Left cardiac atrium (tissue), 4 donors: ENCODE measurements at places on chromosomes 1 and 21. TPM values are rescaled to one million over a fixed set of nuclear protein-coding genes. Genes with fewer than 3 reads are reported as not detected.
A peak's percentile ranks its signal among the peaks of the same experiment; 100 is the strongest.

GRCh38 chr1:20449735-20450311 lies 36.2 kb downstream of the CAMK2N1 start:
- no peak for DNase-seq

- DNase-seq: no peak
These were observed 133.7 kb upstream of the COA6 start for GRCh38 chr1:234239515-234239914.

DNA sequence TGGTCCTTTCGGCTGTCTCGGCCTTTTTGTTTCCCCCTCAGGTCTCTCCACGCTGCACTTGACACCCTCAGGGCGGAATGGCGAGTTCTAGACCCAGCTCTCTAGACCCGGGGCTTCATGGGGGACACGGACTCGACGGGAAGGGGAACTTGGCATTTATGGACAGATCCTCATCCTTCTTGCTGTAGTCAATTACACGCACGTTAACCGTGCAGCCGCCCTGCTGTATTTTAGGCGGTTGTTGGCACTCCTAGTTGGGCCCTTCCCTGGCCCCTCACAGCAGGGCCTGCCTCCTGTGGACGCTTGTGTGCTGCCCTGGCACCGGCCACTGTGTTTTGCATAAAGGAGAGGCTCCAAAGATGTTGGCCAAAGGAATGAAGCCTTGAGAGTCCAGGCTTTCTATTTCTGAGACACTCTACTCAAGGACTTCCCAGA lies 558 bp upstream of the BTG3 start:
- peak; percentile 53 for DNase-seq

DNA sequence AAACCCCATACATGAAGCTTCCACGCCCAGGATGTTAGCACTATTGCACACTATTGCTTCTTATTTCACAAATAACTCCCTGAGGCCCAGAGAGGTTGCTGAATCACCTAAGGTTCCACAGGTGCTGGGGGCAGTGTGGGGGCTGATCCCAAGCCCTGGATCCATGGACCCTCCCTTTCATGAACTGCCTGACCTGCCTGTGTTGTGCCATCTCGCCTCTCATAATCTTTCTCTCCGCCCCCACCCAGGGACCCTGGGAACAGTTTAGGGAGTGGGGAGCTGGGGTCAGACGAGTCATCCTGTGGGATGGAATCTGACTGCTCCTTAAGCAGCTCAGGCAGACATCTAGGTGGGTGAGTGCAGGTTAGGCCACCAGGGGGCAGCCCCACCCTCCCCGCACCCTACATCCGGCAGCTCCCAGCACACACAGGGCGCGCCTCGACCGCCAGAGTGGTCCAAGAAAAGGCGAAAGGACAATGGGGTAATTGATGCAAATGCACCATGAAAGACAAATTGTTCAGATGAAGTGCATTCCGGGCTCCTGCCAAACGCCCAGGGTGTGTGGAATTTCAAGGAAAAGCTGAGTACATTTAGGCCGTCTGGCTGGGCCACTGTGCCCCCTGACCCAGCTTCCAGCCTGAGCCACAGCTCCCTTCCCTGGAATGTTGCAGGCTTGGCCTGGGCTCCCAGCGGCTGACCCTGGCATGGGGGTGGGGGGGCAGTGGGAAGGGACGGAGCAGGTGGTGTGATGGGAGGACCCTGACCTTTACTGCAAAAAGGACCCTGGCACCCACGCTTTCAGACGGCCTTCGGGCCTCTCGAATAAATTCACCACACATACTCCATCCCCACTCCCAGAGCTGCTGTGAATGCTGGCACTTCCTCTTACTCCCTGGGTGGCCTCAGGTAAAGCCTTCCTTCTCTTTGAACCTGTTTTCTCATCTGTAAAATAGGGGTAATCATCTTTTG lies 20.8 kb downstream of the PHLDA3 start:
- DNase-seq: peak; percentile 84

GRCh38 chr1:221274373-221274772 lies 395.1 kb downstream of the HLX start:
- no peak for DNase-seq

DNA sequence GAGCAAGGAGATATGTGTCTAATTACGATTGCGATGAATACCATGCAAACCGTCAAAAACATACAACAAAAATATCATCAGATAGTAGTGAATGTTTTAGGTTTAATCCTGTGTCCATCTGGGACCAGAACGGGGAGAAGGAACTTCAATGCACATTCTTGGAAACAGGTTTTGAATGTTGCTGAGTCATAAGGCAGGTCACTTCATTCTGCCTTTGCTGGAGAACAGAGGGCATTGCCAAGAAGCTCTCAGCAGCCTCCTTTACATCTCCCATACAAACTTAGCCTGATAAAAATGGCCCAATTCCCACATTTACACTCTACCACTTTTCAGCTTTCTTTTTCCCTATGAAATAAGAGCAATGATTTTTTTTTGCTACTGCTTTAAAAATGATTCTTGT lies 78.0 kb upstream of the KCNJ6 start:
- no peak for DNase-seq

DNA sequence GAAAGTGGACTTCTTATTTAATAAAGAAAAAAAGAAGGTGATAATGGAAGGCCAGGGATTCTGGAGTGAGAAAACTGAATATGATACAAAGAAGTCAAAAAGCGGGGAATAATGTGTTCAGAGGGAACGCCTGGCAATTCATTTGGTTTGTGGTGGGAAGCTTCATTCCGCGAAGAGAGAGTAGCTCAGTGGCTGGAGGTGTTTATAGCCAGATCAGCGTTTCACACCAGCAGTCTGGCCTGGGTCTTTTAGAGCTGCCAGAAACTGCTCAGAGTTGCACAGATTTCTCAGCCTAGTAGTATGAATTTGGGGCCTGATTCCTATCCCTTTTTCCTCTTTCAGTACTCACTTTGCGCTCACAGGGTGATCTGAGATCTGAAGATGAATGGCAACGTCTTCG lies 67.8 kb upstream of the IPO9 start:
- no peak for DNase-seq

DNA sequence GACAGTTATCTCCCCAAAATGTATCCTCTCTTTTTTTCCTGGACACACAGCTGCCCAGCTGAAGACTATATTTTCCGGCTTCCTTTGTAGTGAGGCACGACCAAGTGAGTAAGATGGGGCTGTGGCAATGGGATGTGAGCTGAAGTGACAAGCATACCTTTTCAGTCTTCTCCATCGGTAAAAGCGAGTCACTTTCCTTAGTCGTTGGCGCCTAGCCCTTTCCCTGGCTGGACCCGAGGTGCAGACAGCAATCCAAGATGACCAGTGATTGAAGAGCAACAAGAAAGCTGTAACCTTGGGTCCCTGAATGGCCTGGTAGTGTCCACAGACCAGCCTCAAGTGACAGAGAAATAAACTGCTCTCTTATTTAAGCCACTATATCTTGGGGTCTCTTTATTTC lies 155.2 kb downstream of the NR5A2 start:
- DNase-seq: no peak

GRCh38 chr1:166484471-166484870 lies 317.7 kb upstream of the FAM78B start:
- DNase-seq: no peak

GRCh38 chr1:192632641-192633532 lies 3.1 kb upstream of the RGS13 start:
- DNase-seq: no peak

- DNase-seq: peak; percentile 39
These were observed 60.8 kb upstream of the PGD start for GRCh38 chr1:10338047-10338446.

GRCh38 chr1:52842643-52843310 lies at the start of gene ZYG11A:
ZYG11A (plus strand) TSS chr1:52842760; CDS start chr1:52842884, 124 bp downstream.
- DNase-seq: peak; percentile 68

DNA sequence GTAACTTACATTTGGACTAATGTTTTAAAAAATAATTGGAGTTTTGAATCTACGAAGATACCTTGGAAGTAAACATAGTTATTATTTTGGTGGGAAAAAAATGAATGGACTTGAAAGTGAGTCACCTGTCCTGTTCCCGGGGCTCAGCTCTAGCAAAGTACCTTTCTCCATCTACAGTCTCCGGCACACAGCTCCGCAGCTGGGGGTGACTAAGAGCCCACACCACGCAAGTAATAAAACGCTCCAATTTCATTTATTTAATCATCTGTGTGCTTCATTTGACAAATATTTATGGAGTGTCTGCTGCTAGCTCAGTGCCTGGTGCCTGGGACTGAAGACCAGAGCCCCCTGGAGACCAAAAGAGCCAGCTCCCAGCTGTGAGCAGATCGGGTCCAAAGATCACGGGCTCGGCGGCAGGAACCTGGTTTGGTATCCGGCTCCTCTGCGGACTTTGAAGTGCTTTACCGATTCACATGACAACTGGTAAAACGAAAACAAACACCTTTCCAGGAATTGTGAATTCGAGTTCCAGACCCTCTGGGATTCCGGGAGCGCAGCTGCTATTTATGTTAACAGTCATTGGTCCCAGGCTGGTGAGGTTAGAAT lies 1.7 kb upstream of the RIPK4 start:
- no peak for DNase-seq

DNA sequence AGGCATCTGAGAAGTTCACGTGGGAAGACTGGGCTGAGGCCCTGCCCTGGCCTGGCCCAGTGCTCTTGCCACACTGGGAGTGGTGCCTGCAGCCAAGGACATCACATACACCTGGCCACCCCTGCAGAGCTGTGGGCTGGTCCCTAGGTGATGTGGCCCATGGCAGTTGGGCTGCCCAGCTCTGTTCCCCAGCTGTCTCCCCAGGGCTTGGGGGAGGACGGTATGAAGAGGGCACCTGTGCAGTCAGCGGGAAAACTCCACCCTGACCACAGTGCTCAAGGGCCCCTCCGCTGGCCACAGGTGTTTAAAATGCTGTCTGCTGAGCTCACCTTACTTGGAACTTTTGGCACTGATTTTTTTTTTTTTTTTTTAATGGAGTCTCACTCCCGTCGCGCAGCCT lies 120.4 kb upstream of the SLC25A33 start:
- DNase-seq: no peak

DNA sequence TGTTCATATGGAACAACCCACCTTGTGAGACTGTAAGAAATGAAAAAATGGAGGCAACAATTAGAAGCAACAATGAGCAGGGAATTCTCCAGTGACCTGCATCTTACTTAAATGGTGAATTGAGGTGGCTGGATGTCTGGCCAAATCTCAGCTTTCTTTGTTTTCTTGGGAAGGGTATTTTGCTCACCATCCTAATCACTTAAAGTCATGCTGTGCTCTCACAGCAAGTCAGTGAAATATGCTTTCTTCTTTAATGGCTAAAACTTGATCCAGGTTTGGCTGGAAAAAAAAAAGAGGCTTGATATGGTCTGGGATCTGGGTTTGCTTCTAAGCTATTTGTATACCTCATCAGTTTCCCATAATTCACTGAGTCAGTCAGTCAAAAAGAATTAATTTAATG lies 124.8 kb downstream of the ESRRG start:
- DNase-seq: no peak

- DNase-seq: peak; percentile 41
These were observed 3.0 kb downstream of the FMO1 start for GRCh38 chr1:171251042-171251951.

- no peak for DNase-seq
These were observed 73.3 kb downstream of the MDM4 start for GRCh38 chr1:204589409-204590038.

- no peak for DNase-seq
These were observed 7.1 kb downstream of the GPR157 start for GRCh38 chr1:9121496-9122409.

DNA sequence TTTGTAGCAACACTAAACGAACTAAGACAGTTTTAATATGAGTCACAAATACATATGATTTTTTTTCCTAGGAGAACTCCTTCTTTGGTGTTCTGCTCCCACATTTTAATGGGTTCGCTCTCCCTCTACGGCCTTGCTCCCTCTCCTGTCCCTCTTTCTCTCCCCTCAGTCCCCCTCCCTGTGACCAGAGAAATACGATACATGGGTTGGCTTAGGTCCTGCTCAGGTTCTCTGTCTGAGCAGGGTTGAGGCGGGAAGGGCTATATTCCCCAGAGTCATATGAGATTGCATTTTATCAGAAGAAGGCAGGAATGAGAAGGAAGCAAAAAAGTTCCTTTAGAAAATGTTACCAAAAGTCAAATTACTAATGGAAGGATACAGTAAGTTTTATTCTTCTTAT lies 44.6 kb downstream of the UBE2U start:
- no peak for DNase-seq

DNA sequence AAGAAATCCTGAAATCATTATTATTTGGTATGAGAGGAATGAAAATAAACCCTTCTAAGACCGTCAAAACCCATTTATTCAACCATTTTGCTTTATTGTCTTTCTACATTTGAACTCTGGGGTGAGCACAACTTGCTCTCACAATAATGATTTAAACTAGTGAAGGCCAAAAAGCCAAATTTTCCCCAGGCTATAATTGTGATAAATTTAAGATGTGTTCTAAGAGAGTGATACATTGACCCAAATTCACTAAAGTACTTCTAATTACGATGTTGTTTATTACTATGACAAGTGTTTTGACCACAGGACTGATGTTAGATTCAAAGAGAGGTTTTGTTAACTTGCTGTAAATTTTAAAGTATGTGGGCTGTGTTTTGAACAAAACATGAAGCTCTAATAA lies 670.9 kb upstream of the NR5A2 start:
- no peak for DNase-seq

GRCh38 chr1:174837386-174837785 lies 162.4 kb upstream of the CACYBP start:
- DNase-seq: no peak

Gene AMPD1
- not detected for total RNA-seq

Gene CLK2
- total RNA-seq: 23.8 TPM

Gene CHI3L1
- 6.1 TPM for total RNA-seq

Gene FBXO2
- 7.9 TPM for total RNA-seq

Gene CFHR5
- total RNA-seq: not detected

Gene CLSTN1
- 64.1 TPM for total RNA-seq

Gene RNU1-1
- 5,988 TPM for total RNA-seq

Gene SLAMF8
- total RNA-seq: 2.4 TPM
